Activated CD4-positive, alpha-beta memory T cell treated with anti-CD3 and anti-CD28 coated beads for 36 hours (primary cell): ENCODE measurements at places on chromosomes 13 and 19.
A peak's percentile ranks its signal among the peaks of the same experiment; 100 is the strongest.

DNA sequence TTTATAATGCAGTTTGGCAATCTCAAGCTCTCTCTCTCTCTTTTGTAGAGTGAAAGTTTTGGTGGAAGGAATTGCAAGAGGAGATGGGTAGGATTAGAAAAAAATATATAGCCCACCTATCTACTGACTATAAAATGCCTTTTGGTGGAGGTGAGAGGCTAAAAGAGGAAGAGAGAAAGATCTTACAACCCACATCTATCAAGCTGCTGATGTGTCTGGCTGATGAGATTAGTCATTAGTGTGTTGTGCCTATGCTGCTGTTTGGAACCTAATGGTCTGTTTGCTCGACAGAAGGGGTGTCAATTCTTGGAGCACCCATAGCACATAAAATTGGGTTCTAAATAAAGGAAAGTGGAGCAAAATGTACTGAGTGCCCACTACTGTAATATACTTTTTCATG is 411.0 kb downstream of the HS6ST3 start:
- no peak for DNase-seq
- H3K36me3 ChIP-seq, result no peaks in the 10 kb centered on the region
- H3K27me3 ChIP-seq, result no peaks in the 10 kb centered on the region
- H3K4me3 ChIP-seq, result no peak overlapping the region
- H3K4me1 ChIP-seq, result no peaks in the 10 kb centered on the region

GRCh38 chr19:13741893-13742292 is 22.4 kb upstream of the MRI1 start:
- DNase-seq, result no peak
- H3K27me3 ChIP-seq, result no peaks in the 10 kb centered on the region
- H3K27ac ChIP-seq, result no peak overlapping the region
- no peaks in the 10 kb centered on the region for H3K36me3 ChIP-seq
- peaks cover 1% of the 10 kb centered on the region for H3K4me1 ChIP-seq

DNA sequence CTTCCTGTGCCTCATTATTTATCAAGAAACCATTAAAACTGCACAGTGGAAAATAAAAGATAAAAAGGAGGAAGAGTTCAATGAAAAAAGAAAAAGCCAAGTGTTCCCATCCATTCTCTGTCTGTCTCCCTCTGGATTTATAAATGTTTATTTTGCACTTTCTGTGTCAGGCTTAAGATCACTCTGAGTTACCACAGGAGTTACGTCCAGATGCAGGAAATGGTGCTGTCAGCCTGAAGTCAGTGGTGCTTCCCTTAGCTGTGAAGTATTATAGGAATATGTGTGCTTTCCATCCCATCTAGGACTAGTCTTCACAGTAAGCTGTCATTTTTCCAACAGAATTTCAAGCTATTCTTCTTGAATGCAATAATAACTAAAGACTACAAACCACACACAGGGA is 420.2 kb downstream of the KCTD12 start:
- no peaks in the 10 kb centered on the region for H3K27me3 ChIP-seq
- H3K4me1 ChIP-seq, result no peaks in the 10 kb centered on the region
- no peak overlapping the region for H3K4me3 ChIP-seq
- H3K36me3 ChIP-seq, result no peaks in the 10 kb centered on the region

- DNase-seq, result peak; percentile 37
- H3K4me3 ChIP-seq, result peak overlapping the region; percentile 57
- peaks cover 54% of the 10 kb centered on the region for H3K4me1 ChIP-seq
- no peaks in the 10 kb centered on the region for H3K27me3 ChIP-seq
Measured at GRCh38 chr19:2087621-2088100, 8.5 kb downstream of the MOB3A start.

- H3K4me3 ChIP-seq, result no peak overlapping the region
- DNase-seq, result no peak
- H3K36me3 ChIP-seq, result peaks cover 1% of the 10 kb centered on the region
- H3K27me3 ChIP-seq, result peaks cover 7% of the 10 kb centered on the region
- H3K27ac ChIP-seq, result no peak overlapping the region
Measured at GRCh38 chr19:46303322-46303690, 6.5 kb downstream of the HIF3A start.

DNA sequence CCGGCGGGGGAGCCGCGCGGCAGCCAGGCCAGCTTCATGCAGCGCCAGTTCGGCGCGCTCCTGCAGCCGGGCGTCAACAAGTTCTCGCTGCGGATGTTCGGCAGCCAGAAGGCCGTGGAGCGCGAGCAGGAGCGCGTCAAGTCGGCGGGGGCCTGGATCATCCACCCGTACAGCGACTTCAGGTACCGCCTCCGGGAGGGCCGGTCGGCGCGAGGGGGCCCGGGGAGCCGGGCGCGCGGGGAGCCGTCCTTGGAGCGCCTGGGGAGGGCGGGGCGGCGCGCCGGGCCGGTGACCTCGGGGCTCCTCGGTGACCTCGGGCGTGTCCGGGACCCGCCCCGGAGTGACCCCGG is 690 bp downstream of the HCN2 start:
- H3K27ac ChIP-seq, result no peak overlapping the region
- peak; percentile 37 for DNase-seq
- no peaks in the 10 kb centered on the region for H3K36me3 ChIP-seq
- H3K4me3 ChIP-seq, result no peak overlapping the region
- peaks cover 14% of the 10 kb centered on the region for H3K27me3 ChIP-seq
- H3K4me1 ChIP-seq, result peaks cover 4% of the 10 kb centered on the region

- peaks cover 4% of the 10 kb centered on the region for H3K36me3 ChIP-seq
- no peak for DNase-seq
- H3K27ac ChIP-seq, result no peak overlapping the region
- H3K27me3 ChIP-seq, result no peaks in the 10 kb centered on the region
Measured at GRCh38 chr13:47826471-47826870, 174.6 kb downstream of the SUCLA2 start.

DNA sequence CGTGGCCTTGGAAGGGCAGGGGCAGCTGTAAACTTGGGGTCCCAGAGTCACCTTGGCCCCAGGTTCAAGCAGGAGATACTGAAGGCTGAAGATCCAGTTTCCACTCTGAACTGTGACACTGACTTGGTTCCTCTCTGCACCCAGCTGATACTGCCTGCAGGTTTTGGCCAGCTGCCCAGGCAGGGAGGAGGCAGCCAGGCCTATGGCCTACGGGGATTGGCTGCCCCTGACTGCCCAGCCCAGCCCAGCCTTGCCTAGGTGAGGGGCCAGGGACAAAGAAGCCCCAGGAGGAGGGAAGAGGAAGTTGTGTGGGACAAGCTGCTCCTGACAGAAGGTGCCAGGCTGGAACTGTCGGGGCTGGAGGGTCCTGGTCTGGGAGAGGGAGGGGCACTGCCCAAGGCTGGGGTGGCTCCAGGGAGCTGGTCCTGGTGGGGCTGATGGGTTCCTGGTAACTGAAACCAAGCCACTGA is 51.7 kb upstream of the CYP4F8 start:
- no peak overlapping the region for H3K4me3 ChIP-seq
- H3K4me1 ChIP-seq, result no peaks in the 10 kb centered on the region
- no peak for DNase-seq
- H3K27me3 ChIP-seq, result peaks cover 18% of the 10 kb centered on the region

GRCh38 chr19:53906211-53907192 is 2.6 kb upstream of the CACNG7 start:
- H3K4me1 ChIP-seq, result peaks cover 22% of the 10 kb centered on the region
- DNase-seq, result peak; percentile 76
- H3K36me3 ChIP-seq, result no peaks in the 10 kb centered on the region
- no peak overlapping the region for H3K27ac ChIP-seq
- peaks cover 65% of the 10 kb centered on the region for H3K27me3 ChIP-seq
- no peak overlapping the region for H3K4me3 ChIP-seq

DNA sequence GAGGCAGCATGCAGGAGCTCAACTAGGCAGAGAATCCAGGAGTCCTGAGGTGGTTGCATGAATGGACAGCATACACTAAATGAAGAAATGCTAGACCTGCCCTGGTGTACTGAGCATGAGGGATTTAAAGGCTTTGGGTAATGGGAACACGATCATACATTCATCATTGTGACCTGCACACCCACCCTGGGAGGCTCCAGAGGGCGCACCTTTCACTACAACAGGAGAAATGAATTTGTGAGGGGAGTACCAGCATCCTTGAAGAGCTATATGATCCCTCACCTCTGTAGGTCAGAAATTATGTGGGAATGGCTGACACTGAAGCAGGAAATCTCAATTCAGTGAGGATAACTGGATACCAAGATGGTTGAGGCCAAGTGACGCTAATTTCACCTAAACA is 8.9 kb downstream of the KLK2 start:
- H3K36me3 ChIP-seq, result no peaks in the 10 kb centered on the region
- peaks cover 35% of the 10 kb centered on the region for H3K27me3 ChIP-seq
- no peak for DNase-seq
- no peaks in the 10 kb centered on the region for H3K4me1 ChIP-seq

- peaks cover 3% of the 10 kb centered on the region for H3K4me1 ChIP-seq
- H3K36me3 ChIP-seq, result no peaks in the 10 kb centered on the region
- no peak overlapping the region for H3K4me3 ChIP-seq
- peaks cover 17% of the 10 kb centered on the region for H3K27me3 ChIP-seq
- no peak overlapping the region for H3K27ac ChIP-seq
Measured at GRCh38 chr19:49954933-49955332, 6.0 kb downstream of the SIGLEC11 start.

DNA sequence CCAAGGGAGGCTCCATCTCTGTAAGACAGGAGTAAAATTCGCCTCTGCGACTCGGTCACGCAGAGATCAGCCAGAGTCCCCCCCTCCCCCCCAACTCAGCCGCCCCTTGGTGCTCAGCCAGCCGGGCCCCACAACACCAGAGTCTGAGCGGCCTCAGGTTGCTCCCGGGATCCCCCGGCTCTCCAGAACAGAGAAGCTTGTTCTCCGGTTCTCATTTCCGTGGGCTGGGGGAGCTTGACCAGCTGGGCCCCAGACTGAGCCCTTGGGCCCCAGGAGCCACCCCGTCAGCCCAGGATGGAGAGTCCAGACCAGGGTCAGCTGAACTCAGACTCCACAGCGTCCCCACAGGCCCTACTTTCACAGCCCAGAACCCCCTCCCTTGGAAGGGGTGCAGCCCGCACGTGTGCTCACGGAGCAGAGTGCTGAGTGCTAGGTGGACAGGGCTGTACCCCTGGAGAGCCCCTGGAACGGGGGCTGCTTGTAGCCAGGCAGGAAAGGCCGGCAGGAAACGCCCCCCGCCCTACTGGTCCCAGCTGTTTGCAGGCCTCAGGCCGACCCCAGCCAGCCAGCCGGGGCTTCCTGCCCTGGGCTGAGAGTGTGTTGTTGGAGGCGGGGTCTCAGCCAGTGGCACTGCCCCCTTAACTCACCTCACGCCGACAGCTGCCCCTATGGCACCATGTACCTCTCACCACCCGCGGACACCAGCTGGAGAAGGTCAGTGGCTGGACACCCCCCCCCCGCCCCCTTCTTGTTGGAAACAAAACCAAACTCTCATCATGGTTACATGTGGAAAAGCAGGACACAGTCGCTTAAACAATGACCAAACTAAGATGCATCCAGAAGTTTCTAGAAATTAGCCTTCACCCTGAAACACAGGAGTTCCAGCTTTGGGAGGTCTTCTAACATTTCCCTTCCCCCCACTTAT is 44.4 kb downstream of the COMP start:
- DNase-seq, result no peak
- H3K27me3 ChIP-seq, result no peaks in the 10 kb centered on the region
- H3K36me3 ChIP-seq, result no peaks in the 10 kb centered on the region
- H3K4me1 ChIP-seq, result no peaks in the 10 kb centered on the region
- no peak overlapping the region for H3K4me3 ChIP-seq
- H3K27ac ChIP-seq, result no peak overlapping the region

GRCh38 chr13:29369060-29369743 is 226.3 kb downstream of the SLC7A1 start:
- DNase-seq, result no peak
- no peaks in the 10 kb centered on the region for H3K36me3 ChIP-seq
- H3K27ac ChIP-seq, result no peak overlapping the region
- no peak overlapping the region for H3K4me3 ChIP-seq
- H3K27me3 ChIP-seq, result peaks cover 15% of the 10 kb centered on the region

DNA sequence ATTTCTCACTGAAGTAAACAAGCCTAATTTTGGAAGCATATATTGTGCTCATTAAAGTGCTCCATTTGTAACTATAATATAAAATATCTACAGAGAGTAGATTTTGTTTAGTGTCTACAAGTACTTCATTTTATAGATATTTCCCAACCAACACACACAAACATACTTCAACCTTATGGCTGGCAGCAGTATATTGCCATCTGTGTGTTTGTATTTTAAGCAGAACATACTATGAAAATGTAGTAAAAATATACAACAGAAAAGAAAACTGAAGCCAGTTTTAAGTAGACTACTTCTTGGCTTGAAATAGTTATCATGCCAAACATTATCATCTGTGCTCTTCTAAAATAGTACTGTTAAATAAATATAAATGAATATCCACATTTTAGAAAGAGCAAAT is 821.9 kb downstream of the DACH1 start:
- DNase-seq, result no peak
- H3K27me3 ChIP-seq, result no peaks in the 10 kb centered on the region
- no peaks in the 10 kb centered on the region for H3K4me1 ChIP-seq
- H3K36me3 ChIP-seq, result no peaks in the 10 kb centered on the region
- H3K27ac ChIP-seq, result no peak overlapping the region
- H3K4me3 ChIP-seq, result no peak overlapping the region

DNA sequence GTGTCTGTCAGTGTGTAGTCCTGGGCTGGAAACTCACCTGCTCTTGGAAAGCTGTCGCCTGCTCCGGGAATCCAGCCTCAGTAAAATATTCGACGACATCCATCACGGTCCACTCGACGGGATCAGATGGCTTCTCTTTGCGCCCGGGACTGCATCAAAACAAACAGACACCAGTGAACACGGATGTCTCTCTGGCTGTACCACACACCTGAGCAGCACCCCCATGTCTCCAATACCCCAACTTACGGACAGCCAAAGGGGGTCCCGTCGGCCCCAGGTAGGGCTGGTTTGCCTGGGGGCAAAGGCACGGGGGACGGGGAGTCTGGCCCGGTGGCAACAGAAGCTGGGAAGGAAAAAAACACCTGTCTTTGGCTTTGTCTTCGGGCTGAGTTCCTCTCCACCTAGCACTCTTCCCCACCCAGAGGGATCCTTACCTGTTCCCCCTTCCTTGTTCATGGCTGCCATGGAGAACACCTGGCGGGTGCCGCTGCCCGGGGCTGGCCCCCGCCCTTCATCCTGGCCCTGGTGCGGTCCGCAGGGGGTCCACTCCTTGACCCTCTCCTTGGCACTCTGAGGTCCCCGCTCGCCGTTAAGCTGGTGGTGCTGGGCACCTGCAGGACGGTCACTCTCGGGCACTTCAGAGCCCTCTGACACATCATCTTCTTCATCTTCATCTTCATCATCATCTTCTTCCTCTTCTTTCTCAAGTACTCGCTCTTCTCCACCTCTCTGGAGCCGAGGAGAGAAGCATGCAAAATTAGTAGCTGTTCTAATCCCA is 1.7 kb downstream of the SAMD1 start:
- peak overlapping the region; percentile 79 for H3K4me3 ChIP-seq
- no peak for DNase-seq
- H3K27ac ChIP-seq, result peak overlapping the region; percentile 77
- peaks cover 30% of the 10 kb centered on the region for H3K36me3 ChIP-seq
- H3K27me3 ChIP-seq, result no peaks in the 10 kb centered on the region
- peaks cover 18% of the 10 kb centered on the region for H3K4me1 ChIP-seq

- no peaks in the 10 kb centered on the region for H3K27me3 ChIP-seq
- H3K4me1 ChIP-seq, result no peaks in the 10 kb centered on the region
- H3K27ac ChIP-seq, result no peak overlapping the region
- no peak for DNase-seq
- H3K4me3 ChIP-seq, result no peak overlapping the region
Measured at GRCh38 chr13:68007576-68007975, 777.4 kb upstream of the PCDH9 start.

GRCh38 chr13:51451467-51452360 is 1.1 kb downstream of the INTS6 start:
- H3K27me3 ChIP-seq, result peaks cover 1% of the 10 kb centered on the region
- peak; percentile 85 for DNase-seq
- peak overlapping the region; percentile 98 for H3K27ac ChIP-seq
- peaks cover 36% of the 10 kb centered on the region for H3K4me1 ChIP-seq
- H3K36me3 ChIP-seq, result peaks cover 49% of the 10 kb centered on the region
